GM12878 (cell line): ENCODE measurements at places on chromosomes 11 and 22.

DNA sequence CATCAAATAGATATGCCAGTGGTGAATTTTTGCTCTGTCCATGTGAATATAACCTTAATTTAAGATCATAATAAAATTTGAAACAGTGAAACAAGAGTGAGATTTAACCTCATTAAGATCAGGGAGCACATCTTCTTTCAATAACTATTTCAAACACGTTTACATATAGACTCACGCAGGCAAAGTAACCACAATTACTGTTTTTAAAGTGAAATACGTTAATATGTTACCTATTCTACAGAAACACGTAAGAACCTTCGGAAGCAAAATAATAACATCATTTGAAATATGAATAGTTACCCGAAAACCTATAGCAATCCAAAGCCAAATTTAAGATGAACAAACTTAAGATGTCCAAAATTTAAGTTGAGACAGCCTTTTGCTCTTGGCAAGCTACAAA is 136.2 kb upstream of the ZC3H12C start:
- no peak for DNase-seq

GRCh38 chr11:1261241-1262071 is 38.6 kb downstream of the MUC5B start:
- no peak for DNase-seq

- DNase-seq, result no peak
Observed at GRCh38 chr11:65429068-65429681, 6.6 kb downstream of the NEAT1 start.

DNA sequence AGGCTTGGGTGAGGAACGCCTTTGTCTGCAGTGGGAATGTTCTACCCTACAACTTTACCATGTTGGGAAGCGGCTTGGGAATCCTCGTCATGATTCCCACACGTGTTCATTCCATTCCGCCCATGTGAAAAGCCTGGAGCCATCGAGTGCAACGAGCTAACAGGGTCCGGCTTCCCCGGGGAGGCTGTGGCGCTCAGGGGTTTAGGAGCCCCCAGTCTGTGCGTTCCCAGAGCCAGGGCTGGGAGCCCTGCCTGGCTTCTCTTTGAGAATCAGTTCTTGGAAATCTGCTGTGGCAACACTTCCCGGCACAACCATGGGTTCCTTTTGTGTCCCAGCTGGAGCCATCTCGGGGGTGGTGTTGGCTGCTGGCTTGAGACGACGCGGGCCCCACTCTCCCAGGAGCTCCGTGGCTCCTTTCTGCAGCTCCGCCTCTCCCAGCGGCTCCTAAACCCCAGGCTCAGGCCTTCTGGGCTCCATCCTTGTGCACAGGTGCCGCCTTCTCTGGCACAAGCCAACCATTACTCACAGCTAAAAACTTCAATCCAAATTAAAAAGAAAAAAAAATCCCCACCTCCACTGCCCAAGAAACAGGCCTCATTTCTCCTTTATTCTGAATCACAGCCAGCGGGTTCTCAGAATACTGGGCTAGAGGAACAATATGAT is 18.7 kb upstream of the PPFIA1 start:
- DNase-seq, result no peak

GRCh38 chr22:37242395-37242918 is 1.6 kb downstream of the RAC2 start:
- peak; percentile 92 for DNase-seq

GRCh38 chr11:12746593-12747097 is 72.4 kb downstream of the TEAD1 start:
- no peak for DNase-seq

DNA sequence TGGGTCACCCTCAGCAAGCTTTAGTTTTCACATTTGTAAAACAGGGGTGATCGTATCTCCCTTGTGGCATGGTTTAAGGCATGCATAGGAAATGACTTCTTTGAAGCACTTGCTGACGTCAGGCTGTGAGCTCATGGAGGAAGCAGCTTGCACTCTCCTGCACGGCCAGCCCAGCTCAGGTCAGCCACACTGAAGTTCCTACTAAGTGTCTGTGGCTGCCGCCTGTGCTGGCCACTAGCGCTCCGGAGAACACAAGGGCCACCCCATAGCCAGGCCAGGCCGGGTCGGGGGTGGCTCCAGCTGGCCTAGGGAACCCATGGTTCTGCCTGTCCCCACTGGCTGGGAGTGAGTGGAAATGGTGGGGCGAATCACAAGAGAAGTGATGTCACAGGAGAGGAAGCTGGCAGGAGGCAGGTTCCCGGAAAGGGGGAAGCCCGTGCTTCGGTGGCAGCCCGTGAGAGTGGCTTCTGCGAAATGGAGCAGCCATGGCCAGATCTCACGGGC is 28.2 kb downstream of the KCTD17 start:
- DNase-seq, result no peak

GRCh38 chr22:30188911-30189310 is 57.6 kb downstream of the LIF start:
- no peak for DNase-seq

DNA sequence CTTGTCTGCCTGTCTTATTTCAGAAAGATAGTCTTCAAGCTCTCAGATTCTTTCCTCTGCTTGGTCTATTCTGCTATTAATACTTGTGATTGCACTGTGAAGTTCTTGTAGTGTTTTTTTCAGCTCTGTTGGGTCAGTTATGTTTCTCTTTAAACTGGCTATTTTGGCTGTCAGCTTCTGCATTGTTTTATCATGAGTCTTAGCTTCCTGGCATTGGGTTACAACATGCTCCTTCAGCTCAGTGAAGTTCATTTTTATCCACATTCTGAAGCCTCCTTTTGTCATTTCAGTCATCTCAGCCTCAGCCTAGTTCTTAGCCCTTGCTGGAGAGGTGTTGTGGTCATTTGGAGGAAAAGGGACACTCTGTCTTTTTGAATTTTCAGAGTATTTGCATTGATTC is 15.5 kb upstream of the DEPDC7 start:
- DNase-seq, result no peak

DNA sequence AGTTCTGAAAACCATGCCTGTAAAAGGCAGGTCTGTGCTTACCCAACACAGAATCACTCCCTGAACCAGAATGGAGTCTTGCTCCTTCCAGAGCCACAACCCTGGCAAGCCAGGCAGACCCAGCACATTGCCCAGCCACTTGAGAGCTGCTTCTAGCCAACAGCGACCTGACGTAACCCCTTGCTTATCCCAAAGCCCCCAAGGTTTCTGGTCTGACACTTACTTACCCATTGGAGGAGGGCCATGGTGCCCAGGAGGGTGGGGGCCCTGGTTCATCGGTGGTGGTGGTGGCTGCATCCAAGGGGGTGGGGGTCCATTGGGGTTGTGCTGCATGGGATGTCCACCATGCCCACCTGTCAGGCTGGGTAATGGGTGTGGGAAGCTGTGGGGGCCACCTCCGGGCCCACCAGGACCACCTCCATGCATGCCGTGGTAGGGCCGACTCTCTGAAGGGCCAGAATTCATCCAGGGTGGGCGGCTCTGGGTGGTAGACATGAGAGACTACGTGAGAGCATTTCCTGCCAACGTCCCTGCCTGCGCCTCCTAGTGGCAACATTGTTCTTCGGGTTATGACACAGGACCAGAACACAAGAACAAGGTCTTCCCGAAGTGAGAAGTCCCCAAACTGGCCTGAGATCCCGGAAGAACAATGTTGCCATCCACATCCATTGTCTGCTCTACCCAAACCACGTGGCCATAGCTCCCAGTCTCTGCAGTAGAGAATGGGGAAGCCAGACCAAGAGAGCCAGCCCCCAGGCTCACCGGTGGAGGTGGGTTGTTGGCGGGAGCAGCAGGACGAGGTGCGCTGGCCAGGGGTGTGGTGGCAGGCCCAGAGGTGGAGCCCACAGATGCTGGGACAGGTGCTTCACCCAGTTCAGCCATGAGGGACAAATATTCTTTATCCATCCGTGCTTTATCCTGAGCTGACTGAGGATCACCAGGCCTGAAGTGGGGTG is 7.8 kb upstream of the PYGM start:
- no peak for DNase-seq

DNA sequence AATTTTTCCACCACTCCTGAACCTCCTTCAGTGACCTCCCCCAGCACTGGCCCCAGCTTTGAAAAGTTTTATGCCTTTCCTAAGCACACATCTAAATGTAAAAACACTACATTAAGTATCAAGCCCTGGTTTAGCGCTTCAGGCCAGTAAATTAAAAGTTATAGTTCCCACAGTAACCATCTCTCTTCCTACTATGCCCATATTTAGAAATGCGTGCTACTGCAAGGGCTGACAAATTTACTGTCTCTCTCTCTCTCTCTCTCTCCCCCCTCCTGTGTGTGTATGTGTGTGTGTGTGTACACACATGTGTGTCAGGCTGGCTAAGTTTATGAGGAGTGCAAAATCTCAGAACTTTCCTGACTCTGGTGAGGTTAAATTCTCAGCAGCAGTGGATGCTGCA is 231.4 kb downstream of the LARGE1 start:
- DNase-seq, result no peak

DNA sequence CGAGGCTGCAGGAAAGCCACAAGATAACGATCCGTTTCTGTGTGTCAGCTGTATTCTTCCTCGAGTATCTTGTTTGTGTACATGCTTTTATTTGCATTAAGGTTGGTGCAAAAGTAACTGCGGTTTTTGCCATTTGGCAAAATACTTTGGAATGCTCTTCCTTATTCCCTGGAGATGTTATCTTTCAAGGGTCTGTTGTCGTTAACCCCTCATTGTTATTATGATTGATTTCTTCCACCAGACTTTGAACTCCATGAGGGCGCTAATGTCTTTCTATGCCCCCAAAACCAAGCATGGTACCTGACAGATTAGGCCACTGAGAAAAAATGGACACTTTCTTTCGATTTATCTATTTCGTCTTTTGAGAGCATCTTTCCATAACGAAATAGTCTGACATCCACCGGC is 563 bp upstream of the PSMA1 start:
- no peak for DNase-seq

DNA sequence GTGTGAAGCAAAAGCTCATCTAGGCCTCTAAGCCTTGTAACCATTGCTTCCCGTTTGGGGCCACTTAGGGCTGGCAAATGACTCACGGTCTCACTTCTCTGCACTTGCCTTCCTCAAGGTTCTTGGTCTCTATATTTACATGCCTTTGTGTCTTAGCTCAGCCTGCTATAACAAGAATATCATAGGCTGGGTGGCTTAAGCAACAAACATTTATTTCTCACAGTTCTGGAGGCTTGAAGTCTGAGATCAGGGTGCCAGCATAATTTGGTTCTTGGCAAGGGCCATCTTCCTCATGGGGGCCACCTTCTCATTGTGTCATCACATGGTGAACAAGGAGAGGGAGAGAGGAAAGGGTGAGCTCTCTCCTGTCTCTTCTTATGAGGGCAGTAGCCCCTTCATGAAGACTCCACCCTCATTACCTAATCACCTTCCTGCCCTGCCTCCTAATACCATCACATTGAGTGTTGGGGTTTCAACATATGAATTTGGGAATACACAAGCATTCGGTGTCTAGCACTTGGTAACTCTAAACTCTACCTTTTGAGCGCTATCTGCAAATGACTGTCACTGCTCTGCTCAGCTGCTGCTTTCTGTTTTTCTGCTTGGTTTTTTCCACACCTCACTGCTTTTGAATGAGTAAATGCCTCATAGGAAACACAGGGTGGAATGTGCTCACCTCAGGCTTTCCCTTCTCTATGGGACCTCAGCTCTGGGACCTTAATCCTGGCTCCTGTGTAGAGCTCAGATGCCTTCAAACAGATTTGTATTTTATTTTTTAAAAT is 16.2 kb upstream of the ME3 start:
- DNase-seq, result peak; percentile 24

DNA sequence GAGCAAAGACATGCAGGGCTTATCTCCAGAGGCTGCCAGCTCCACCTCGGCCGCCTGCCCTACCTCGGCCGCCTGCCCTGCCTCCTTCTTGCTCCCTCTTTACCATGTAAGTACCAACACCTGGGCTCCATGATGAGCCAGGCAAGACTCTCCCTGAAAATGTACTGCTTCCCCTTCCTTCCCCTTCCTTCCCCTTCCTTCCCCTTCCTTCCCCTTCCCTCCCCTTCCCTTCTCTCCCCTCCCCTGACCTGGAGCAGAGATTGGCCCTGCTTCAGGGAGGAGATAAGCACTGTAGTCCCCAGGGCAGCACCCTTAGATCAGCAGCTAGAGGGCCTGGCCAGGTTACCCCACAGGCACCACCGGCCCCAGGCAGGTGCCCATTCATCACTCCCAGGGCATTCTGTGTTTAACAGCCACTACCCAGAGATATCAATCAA is 25.4 kb upstream of the ADORA2A start:
- no peak for DNase-seq

DNA sequence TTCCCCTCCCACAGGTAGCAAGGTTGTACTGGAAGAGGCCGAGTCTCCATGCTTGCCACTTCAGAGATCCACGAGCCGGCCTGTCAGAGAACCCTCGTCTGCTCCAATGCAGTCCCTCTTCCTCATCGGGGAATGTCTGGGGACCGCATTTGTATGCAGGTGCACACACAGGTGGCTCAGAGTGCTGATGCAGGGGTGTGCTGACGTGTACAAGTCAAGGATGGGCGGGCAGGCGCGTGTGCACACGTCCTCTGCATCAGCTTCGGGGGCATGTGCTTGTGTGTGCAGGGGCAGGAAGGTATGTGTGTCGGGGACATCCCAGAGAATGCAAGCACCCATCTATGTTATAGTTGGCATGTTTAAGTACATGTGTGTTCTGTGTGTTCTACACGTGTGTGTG is 49.4 kb downstream of the ELFN2 start:
- DNase-seq, result no peak

- DNase-seq, result no peak
Observed at GRCh38 chr22:45526281-45526680, 23.6 kb downstream of the FBLN1 start.

GRCh38 chr11:113470233-113470632 is 5.0 kb downstream of the DRD2 start:
- no peak for DNase-seq

DNA sequence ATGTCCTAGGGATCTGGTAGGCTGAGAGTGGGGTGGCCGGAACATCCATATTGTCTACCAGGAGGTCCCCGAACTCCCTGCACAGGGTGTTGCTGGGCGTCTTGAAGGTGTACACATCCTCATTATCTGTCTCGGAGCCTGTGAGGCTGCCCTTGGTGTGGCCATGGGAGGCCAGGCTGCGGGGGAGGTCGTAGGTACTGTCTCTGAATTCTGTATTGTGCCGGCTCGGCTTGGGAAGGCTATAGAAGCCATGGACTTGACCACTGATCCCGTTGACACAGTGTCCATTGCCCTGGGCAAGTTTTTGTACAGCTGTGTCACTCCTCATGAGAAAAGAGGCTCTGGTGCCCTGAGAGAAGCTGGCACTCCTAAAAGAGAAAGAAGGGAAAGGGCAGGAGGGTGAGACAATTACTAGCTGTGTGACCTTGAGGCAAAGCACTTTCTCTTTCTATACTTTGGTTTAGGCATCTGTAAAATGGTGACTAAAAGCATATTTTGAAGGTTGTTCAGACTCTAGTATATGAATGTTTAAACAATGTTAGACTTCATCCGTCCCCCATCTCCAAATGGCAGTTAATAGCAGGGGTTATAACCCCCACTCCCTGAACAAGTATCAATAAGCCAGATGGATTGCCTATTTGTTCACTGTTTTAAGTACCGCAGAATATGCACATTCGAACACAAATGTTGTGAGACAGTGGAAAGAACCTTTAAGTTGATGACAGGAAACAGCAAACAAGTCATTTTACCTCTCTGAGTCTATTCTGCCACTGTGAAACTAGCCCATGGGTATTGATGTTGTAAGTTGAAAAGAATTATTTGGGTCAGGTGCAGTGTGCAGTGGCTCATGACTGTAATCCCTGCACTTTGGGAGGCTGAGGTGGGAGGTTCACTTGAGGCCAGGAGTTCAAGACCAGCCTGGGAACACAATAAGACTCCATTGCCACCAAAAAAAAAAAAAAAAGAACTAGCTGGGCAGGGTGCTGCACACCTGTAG is 38.3 kb downstream of the USP35 start:
- peak; percentile 43 for DNase-seq
